A549 treated with Hydrocortisone at 1 μM for 4 hours (cell line): ENCODE measurements at places on chromosomes 11 and 22. TPM values are rescaled to one million over a fixed set of nuclear protein-coding genes. Genes with fewer than 3 reads are reported as not detected.

Gene PHETA2
- not detected in 5 replicates for total RNA-seq

Gene PANX3
- not detected in 5 replicates for total RNA-seq

Gene TRIM48
- not detected in 5 replicates for total RNA-seq

Gene CCDC188
- total RNA-seq = not detected in 5 replicates

Gene LRRC56
- total RNA-seq = 0.71 to 0.86 TPM (median 0.81 TPM) in 5 replicates

Gene NEFH
- total RNA-seq = 0.09 to 0.16 TPM (median 0.09 TPM) in 5 replicates

Gene TTC28
- 2.1 to 3.7 TPM (median 3.2 TPM) in 5 replicates for total RNA-seq

Gene NRXN2
- total RNA-seq = 0.12 to 0.32 TPM (median 0.18 TPM) in 5 replicates

Gene GLYAT
- total RNA-seq = not detected in 5 replicates

Gene DERL3
- total RNA-seq = 0.16 to 0.71 TPM (median 0.55 TPM) in 5 replicates

Gene OR51B2
- not detected in 5 replicates for total RNA-seq
